Activated gamma-delta T cell treated with anti-CD3 and anti-CD28 coated beads, Interleukin-2, amount 50 U/mL, for 16 hours (primary cell): ENCODE measurements at places on chromosomes 6 and 20.

DNA sequence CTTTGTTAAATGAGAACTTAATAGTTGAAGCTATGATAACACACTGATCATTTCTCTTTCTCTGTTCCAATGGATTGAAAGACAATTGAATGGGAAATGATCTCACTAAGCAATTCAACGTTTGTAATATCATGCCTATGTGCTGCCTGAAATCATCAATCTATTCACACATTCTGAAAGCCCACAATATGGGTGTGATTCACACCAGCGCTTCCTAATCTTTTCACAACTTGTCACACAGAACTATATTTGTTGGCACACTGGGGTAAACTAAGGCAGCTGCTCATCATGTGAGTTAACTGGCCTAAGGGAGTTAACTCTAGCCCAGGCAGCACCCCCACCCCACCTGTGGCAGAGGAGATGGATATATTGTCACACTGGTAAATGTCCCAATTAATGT, 37.1 kb upstream of the UTRN start:
- no peak for DNase-seq

GRCh38 chr6:44396968-44397367, 9.5 kb downstream of the CDC5L start:
- DNase-seq = no peak

- no peak for DNase-seq
Measured at GRCh38 chr20:2006452-2007361, 12.8 kb upstream of the PDYN start.

DNA sequence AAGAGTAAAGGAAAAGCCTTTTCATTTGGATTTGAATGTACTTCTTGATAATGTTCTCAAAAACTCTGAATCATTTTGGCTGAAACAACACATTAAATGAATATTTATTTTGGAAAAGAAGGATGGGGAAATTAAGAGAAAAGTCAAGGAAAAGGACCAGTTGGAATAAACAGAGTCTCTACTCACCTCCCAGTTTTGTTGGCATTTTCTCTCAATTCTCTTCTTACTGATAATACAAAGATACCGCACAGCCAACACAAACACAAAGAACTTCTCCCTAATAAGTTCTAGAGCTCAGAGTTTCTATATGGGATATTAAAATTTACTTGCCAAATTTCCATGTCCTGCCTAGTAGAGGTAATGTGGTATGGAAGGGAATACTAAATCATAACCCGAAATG, 13.1 kb downstream of the EPM2A start:
- no peak for DNase-seq

- no peak for DNase-seq
Measured at GRCh38 chr6:26268659-26269402, 96.2 kb upstream of the BTN3A2 start.

DNA sequence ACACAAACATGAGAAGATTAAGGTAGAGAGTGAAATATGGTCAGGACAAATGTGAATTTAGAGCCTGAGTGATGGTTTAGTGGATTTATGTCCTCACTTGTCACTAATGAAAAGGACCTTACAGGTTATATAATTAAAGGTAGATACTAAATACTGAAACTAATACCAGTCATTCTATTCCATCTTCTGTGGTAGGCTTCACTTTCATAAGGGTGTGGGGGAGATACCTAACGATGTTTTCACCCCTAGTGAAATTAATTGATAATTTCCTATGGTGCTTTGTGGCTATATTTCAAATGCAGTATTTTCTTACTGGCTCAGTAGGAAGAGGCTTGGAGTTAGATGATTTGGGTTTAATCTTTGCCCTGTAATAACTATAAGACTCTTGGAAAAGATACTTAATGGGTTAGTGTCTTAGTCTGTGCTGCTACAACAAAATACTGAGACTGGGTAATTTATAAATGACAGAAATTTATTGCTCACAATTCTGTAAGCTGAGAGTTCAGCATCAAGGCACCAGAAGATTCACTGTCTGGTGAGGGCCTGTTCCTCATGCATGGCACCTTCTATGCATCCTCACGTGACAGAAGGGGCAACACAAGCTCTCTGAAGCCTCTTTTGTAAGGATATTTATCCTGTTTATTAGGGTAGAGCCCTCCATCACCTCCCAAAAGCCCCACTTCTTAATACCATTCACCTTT, 21.3 kb downstream of the RNF217 start:
- no peak for DNase-seq

DNA sequence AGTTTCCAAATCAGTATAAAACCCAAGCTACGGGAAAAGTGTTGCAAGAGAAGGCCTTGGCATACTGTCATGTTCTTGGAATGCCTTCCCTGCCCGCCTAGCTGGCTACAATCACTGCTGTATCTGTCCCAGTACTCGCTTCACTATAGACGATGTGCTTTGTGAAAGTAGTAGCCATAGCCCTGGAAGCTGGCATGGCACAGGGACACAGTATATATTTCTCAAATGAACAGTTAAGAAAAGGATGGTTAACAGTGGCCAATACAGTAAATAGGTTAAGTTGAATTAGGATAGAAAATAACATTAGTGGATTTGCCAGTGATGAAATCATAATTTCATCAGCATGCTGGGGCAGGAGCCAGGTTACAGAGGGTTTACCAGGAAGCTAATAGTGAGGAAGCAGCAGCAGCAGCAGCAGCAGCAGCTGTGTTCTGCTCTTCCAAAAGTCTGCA, 499.3 kb downstream of the CDKAL1 start:
- no peak for DNase-seq

DNA sequence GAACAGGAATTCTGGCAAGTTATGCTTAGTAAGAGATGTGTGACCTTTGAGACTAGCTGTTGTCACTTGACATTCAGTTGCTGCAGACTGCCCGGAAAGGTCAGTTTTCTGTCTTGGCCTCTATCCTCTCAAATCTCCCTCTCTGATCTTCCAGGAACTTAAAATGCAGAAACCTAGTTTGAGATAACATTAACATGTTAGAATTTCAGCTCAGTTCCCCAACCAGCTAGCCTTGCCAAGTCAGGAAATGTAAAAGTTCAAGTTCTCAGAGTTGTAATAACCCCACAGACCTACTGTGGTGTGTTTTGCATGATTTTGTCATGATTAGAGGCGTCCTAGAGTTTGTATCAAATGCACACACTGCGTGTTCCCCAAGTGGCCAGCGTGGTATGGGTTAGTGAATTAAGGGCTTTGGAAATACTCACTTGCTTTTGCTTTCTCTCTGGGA, 46.6 kb downstream of the DUSP22 start:
- no peak for DNase-seq

GRCh38 chr6:106462923-106463557, 102.5 kb downstream of the CRYBG1 start:
- DNase-seq = no peak

DNA sequence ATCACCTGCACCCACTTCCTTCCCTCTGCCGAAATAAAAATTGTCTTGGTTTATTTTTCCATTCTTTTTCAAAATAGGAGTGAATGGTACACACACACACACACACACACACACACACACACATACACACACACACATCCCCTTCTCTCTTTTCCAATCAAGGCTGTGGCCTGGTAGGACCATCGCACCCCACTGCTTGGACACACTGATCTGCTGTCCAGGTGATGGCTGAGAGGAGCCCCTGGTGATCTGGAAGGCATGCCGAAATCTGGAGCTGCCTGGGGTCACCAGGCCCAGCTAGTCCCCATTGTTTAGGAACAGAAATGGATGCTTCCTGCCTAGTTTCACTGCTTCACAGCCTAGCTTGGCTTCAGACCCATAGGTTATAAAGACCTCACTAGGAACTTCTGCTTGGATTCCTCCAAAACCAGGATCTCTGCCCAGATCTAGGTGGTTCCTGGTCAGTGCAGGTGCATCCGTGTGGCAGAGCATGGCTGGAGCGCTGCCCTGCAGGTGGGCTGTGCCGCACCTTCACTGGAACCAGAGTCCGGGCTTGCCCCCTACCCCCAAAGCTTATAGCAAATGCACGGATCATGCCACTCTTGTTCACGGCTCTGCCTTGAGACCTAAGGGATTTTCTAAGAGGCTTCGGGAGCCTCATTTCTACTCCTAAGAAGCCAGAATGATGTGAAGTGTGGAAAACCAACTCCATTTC, 42.9 kb upstream of the DACT2 start:
- DNase-seq = no peak

GRCh38 chr6:131103901-131104300, 31.4 kb upstream of the AKAP7 start:
- DNase-seq = no peak

DNA sequence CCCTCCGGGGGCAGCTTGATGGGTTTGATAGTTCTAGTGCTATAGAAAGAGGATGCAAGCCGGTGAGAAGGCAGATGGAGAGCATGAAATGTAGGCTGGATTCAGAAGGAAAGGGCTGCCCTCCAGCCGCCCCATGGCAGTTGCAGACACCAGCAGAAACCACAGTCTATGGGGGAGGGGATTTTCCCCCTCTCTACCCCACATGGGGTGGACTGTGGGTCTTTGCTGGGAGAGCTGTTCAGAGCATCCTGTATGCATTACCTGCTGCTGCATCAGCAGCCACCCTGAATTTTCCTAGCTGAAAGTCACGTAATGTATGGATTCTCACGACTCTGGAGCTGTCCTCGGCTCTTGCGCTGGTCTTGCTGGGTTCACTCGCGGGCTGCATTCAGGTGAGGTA, 48.8 kb upstream of the CST5 start:
- DNase-seq = no peak

- DNase-seq = no peak
Measured at GRCh38 chr6:105494688-105495087, 91.8 kb upstream of the PREP start.

- no peak for DNase-seq
Measured at GRCh38 chr20:460707-461106, 1.6 kb downstream of the TBC1D20 start.

GRCh38 chr6:89073014-89073620, 7.4 kb upstream of the PNRC1 start:
- DNase-seq = no peak

GRCh38 chr6:135871296-135871695, 19.8 kb downstream of the PDE7B start:
- no peak for DNase-seq

DNA sequence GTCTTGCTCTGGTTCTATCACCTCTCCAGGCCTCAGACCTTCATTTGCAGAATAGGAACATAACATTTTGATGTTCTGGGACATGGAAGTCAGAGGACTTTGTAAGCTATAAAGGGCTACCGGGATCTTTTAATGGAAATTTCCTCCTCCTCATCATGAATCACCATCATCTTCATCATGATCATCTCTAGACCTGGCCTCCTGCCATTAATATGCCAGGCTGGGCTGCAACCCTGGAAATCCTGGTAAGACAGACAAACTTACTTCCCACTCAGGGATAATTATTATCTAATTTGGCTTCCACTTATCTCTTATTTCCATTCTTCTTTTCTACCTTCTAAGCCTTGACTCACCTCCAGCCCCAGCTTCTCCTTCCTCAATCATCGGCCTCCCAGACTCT, 41.0 kb upstream of the MRPS18A start:
- DNase-seq = no peak

DNA sequence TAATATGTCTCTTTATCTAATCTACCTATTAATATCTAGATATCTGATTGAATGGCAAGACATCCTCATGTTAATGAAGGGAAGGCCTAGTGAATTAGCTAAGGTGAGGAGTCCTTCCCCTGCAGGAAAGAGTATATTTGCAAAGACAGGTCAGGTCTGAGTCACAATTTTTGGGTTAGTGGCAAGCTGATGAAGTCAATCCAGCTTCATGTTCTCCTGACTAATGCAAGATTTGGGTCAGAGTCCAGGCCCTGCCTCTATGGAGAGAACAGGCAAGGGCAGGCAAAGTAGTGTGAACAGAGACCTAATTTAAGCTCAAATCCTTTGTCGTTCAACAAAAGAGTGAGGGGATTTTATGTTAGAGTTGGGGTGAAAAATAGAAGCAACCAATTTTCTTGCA, 496.7 kb downstream of the BMP2 start:
- DNase-seq = no peak

- no peak for DNase-seq
Measured at GRCh38 chr6:7647504-7647903, 57.5 kb downstream of the SNRNP48 start.

- DNase-seq = no peak
Measured at GRCh38 chr20:58797371-58798338, 53.0 kb downstream of the GNAS-AS1 start.

- DNase-seq = no peak
Measured at GRCh38 chr6:140897804-140898573, 1234.7 kb upstream of the GJE1 start.

DNA sequence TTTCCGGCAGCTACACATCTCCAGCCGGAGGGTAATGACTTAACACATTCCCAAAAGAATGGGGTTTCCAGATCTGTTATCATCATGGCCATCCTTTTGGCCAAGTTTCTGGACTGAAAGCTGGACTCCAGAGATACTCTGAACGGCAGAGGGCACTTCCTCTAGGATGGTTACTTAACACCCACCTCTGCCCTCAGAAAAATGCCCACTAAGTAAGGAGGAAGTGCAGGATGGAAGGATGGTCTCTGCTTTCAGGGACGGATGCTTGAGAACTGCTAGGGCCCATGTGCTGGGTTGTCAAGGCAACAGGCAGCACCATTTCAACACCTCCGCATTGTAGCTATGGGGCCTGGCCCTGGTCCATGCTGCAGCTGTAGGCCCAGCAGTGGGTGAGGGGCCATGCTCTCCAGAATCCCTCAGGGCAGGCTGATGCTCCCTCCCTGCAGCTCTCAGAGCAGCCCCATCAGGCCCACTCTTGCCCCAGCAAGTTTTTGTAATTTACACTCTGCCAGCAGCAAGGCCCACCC, 16.5 kb upstream of the TGM3 start:
- no peak for DNase-seq
